Stomach (tissue), 19 donors: ENCODE measurements at places on chromosomes 2 and 18. TPM values are rescaled to one million over a fixed set of nuclear protein-coding genes. Genes with fewer than 3 reads are reported as not detected.

GRCh38 chr2:20381457-20381856 is 30.8 kb upstream of the PUM2 start:
- DNase-seq, result peak; percentile 28

DNA sequence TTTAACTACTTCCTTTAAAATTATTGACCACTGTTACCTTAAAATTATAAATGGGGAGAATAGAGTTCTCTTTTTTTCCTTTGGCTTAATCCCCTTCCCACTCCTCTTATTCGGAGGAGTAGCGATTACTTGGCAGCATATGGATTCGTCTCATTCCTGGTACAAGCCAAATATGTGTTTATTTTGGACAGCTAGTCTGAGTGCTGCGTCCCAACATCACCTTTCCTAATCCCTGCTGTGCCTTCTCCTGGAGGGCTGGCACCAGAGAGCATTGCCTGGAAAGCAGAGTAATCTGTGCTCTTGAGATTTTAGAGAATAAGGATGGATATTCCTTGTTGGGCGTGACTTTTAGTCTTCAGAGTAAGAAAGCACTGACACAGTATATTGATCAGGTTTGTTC is 185.6 kb downstream of the AGAP1 start:
- no peak for DNase-seq

DNA sequence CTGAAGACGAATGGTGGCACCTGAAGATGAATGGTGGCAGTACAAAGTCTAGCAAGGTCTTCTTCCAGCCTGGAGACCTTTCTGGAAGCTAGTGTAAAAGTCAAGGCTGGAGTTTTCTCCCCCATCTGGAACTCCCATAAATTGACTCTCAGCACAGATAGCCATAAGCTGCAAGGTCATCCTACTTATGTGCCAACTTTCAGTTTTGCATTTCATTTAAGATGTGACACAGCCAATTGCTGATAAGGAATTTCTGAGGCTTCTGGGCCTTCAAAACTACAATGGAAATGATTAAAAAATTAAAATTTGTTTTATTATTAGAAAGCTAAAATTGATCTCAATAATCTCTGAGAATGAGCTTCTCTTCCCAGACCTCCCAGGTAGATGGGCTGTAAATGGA is 10.2 kb downstream of the XDH start:
- no peak for DNase-seq

DNA sequence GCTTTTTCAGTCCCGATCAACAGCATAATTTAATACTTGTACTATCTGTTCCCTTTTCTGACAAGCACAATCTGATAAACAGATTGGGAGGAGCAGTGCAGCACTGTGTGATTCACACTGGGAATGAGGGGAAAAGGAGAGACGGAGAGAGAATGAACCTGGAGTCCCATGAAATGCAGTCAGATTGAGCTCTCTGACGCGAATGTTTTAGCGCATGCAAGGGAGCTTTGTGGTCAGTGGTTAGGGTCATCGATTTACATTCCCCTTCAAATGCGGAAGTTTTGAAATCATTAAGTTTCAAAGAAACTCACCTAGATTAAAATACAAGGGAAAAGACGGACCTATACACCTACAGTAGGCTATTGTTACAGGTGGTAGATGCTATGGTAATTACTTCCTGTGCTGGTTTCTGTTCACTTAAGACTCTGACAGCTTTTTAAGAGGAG is 99.6 kb downstream of the KCTD1 start:
- no peak for DNase-seq

GRCh38 chr2:209416913-209417312 is 6.9 kb upstream of the MAP2 start:
- DNase-seq, result no peak

GRCh38 chr2:9345343-9345742 is 78.0 kb downstream of the ITGB1BP1 start:
- no peak for DNase-seq

DNA sequence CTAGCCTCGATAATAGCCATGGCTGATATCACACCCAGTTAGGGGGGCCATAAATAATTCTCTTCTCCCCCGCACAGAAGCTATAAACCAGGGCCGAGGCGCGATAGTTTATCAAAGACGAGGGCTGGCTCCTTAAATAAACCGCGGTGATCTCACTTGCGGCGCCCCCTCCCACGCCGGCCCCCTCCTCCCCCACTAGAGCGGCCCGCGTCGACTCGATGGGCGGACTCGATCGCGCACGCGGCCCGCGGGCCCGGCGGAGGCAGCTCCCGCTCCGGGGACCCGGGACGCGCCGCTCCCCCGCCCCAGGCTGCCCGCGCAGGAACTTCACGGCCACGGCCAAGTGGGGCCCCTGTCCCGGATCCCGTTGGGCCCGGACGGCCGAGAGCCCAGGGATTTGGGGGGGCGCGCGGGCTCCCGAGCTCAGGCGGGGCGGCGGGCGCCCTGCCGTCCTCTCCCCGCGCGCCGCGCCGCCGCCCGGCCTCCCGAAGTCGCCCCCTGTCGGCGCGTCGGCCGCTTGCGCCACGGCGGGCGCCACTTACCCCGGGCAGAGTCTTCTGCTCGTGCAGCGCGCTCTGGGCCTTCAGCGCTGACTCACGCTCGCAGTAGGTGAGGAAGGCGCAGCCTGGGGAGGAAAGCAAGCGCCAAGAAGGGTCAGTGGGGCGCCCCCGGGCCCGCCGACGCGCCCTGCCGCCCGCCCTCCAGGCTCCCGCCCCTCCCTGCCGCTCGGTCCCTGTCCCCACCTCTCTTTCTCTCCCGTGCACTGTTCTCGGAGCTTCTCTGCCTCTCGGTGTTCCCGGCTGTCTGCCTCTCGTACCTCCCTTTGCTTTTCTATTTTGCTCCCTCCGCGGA is 80.4 kb downstream of the CELF4 start:
- peak; percentile 71 for DNase-seq

POTEJ gene
- polyA plus RNA-seq, result not detected

CTIF gene
- polyA plus RNA-seq, result 23.0 TPM

DNA sequence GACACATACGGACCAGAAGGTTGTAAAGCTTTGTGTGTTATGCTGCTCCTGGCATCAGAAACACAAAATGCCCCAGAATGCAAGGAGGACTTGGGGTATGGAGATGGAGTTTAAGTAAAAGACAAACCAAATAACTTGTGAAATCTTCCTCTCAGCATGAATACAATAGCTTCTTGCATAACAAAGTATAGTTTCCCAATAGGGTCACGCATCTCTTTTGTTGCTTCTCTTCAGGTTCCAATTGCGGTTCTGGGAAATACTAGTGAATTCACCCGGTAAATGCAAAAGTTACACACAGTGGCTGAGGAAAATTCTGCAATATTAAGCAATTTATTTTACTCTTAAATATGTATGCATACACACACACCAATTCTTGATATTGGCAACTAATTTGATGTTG is 339.2 kb upstream of the EPHA4 start:
- DNase-seq, result no peak

GRCh38 chr2:112272669-112273068 is 2.7 kb upstream of the ZC3H6 start:
- DNase-seq, result no peak

GRCh38 chr18:78768656-78769501 is 210.7 kb upstream of the SALL3 start:
- peak; percentile 71 for DNase-seq

MBP gene
- 8.1 TPM for polyA plus RNA-seq

DNA sequence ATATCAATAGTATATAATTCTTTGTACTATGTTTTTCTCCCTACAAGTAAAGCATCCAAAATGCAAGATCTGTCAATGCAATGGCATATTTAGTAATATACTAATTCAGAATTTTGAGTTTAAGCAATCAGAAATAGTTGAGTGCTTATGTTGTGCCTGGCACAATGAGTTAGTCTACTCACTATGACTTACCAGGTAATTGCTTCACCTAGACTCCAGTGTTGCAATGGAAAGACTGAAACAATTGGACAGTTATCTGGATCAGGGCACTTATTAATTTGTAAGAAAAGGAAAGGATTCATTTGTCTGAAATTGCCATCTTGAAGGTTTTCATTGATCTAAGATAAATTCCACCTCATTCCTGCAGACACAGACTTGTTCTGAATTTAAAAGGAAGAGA is 97.6 kb upstream of the TCF4 start:
- no peak for DNase-seq

DNA sequence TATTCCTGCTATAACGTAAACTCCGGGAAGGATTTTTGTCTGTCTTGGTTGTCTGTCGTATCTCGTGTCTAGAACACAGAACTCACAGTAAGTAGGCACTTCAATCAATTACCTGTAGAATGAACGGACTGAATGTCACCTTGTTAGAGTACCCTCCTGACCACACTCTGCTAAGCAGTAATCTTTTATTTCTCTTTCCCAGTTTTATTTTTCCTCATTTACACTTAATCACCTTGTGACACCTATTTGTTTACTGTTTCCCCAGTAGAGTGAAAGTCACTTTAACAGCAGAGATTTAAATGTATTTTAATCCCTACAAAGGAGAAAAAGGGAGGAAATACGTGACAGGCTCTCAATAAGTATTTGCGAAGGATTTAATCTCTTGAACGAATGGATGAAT is 514 bp upstream of the EPB41L5 start:
- DNase-seq, result no peak

DNA sequence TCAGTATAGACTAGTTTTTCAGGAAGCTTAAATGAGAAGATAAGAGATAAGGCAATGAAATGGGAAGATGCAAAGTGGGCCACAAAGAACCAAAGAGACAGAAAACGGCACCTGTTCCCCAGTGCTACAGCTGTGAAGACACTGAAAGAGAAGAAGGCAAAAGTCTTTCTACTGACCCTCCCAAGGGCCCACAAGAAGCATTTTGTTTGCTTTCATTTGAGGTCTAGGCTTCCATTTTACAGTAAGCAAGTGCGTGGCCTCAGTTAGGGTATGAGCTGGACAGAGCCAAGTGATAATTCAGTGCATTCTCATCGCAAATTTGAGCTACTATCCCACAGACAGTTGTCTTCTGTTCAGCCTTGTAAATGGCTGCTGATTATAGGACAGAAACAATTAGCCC is 53.4 kb upstream of the STK17B start:
- no peak for DNase-seq

- peak; percentile 35 for DNase-seq
Measured at GRCh38 chr2:230899287-230899686, 25.8 kb downstream of the GPR55 start.

DNA sequence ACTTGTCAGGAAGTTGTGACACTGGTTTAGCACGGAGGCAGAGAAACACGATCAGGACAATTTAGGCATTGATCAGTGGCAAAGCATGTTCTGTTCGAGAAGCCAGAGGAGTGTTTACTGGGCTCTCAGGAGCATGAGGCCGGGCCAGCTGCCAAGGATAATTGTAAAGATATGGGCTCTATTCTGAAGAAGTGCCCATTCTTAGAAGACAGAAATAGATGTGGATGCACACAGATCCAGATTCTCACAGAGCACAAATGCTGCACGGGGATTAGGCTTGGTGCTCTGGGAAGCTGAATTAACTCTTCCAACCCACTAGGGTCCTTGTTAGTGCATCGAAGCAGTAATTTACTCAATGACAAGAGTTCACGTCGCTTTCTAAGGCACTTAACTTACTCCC is 16.2 kb downstream of the AFF3 start:
- DNase-seq, result peak; percentile 51

GRCh38 chr2:236943841-236944513 is 141.7 kb upstream of the COPS8 start:
- DNase-seq, result no peak

DNMT3A gene
- 3.4 TPM for polyA plus RNA-seq

GRCh38 chr2:28750316-28751251 is 1.0 kb upstream of the PPP1CB start:
- DNase-seq, result peak; percentile 77

DNA sequence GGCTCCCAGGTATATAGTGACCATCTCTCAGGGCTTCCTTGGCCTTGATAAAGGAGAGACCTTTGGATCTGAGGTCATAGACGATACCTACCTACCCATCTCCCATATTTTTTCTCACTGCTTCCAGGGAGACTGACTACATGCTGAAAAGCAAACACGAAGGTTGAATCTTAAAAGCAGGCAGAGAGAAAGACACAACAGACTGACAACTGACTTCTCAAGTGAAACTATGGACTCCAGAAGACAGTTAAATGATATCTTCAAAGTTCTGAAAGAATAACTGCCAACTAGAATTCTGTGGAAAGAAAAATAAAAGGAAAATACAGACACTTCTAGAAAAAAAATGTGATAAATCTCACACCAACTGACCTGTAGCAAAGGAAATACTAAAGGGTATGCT is 76.5 kb upstream of the HAAO start:
- no peak for DNase-seq

SLC38A11 gene
- polyA plus RNA-seq, result 1.5 TPM
